ENCODE measurements at places on chromosomes 7 and 10.

- DNase-seq, result no peak
Measured at GRCh38 chr7:116200963-116201362, 9.4 kb upstream of the TES start.

DNA sequence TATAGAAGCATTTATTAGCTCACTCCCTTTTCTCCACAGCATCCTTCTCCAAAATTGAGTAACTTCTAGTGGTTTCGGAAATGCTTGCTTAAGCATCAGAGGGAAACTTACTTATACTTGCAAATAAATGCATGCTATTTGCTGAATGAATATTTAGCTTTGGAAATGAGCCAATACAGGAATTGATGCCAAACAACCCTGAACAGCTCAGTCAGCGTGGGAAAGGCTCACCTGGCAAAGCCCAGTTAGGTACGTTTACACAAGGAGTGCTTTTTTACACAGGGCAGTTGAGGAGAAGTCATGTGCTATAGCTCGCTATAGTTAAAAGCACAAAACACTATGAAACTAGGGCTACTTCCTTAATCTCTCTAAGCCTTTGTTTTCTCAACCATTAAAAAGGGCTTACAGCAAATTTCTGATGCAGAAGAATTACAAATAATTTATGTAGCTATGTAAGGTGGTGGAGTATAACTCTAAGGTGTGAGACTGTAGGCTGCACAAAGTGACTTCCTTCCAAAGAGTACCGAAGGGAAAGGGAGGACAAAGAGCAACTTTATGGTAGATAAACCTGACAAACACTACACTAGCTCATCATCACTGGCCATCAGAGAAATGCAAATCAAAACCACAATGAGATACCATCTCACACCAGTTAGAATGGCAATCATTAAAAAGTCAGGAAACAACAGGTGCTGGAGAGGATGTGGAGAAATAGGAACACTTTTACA lies 498.2 kb downstream of the PHTF2 start:
- no peak for DNase-seq

GRCh38 chr10:17965649-17966235 lies 14.0 kb downstream of the SLC39A12 start:
- peak; percentile 42 for DNase-seq

- DNase-seq, result no peak
Measured at GRCh38 chr10:12549297-12549696, 199.9 kb downstream of the CAMK1D start.

- DNase-seq, result no peak
Measured at GRCh38 chr10:111506266-111507034, 429.6 kb downstream of the ADRA2A start.

GRCh38 chr7:129110258-129110981 lies 34.1 kb upstream of the TSPAN33 start:
- DNase-seq, result no peak

- DNase-seq, result peak; percentile 20
Measured at GRCh38 chr7:133344275-133344674, 91.4 kb downstream of the EXOC4 start.

DNA sequence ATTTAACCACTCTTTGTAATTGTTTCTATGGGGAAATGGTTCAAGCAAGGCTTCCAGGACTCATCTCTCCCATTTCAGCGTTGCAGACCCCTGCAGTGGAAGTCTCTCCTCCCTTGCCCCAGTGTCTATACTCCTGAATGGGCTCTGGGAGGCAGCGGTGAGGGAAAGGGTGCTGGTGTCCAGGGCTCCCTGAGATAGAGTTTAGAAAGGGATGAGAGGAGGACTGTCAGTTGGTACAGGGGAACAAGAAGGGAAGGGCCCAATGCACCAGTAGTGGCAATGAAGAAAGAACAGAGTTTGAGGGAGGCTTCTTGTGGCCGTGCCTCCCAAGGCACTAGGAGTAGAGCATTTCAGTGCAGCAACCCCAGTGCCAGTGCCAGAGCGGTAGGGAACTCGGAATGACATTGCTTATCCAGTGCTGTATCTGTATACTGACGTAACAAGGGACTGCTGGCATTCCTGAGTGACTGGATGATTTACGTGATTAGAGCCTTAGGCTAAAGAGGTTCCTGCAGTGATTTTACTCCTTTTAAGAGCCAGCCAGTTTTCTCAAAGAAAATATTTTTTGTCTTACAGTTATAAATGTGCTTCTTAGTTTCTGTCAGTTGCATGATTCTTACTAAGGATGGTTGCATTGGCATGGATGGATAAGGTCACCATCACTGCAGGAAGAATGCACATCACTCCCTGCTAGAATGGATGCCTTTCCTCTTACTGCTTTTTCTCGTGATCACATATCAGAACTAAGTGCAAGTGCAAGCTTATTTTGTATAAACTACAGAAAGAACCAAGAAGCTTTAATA lies 28.0 kb downstream of the PRPF18 start:
- peak; percentile 75 for DNase-seq

GRCh38 chr10:132096223-132096622 lies 30.5 kb downstream of the JAKMIP3 start:
- peak; percentile 3 for DNase-seq
